NCI-H526 treated with DMSO at 0.1 percent for 48 hours (cell line): ENCODE measurements at places on chromosomes 7 and 10.

- no peak for DNase-seq
Measured at GRCh38 chr10:131650169-131650705, 250.6 kb upstream of the PPP2R2D start.

- no peak for DNase-seq
Measured at GRCh38 chr7:45189151-45189970, 31.8 kb downstream of the RAMP3 start.

GRCh38 chr10:70272925-70273316 lies 10.9 kb downstream of the NPFFR1 start:
- no peak for DNase-seq

GRCh38 chr10:31920538-31920937 lies 8.1 kb downstream of the ARHGAP12 start:
- DNase-seq, result no peak

GRCh38 chr10:65940816-65941662 lies 984.8 kb upstream of the LRRTM3 start:
- no peak for DNase-seq

GRCh38 chr10:29256586-29256985 lies 32.3 kb upstream of the LYZL1 start:
- no peak for DNase-seq

GRCh38 chr7:143258831-143259230 lies 4.4 kb upstream of the GSTK1 start:
- DNase-seq, result no peak

DNA sequence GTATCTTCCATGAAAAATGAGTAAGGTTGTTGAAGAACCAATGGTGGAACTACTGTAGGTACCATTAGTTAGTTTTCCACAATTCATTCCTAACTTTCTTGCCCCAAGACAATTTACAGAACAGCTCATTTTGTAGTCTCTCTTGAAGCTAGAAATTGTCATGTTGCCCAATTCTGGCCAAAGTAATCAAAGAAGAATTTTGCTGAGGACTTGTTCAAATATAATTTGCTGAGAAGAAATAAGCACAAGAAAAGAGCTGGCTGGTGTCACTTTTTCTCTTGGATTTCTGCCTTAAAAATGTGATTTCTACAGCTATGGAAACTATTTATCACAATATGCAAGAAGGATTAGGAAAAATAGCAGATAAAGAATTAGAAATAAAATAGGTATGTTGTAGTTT lies 199.2 kb upstream of the SEMA3A start:
- no peak for DNase-seq

GRCh38 chr7:117672453-117672852 lies 192.6 kb downstream of the CFTR start:
- DNase-seq, result no peak

DNA sequence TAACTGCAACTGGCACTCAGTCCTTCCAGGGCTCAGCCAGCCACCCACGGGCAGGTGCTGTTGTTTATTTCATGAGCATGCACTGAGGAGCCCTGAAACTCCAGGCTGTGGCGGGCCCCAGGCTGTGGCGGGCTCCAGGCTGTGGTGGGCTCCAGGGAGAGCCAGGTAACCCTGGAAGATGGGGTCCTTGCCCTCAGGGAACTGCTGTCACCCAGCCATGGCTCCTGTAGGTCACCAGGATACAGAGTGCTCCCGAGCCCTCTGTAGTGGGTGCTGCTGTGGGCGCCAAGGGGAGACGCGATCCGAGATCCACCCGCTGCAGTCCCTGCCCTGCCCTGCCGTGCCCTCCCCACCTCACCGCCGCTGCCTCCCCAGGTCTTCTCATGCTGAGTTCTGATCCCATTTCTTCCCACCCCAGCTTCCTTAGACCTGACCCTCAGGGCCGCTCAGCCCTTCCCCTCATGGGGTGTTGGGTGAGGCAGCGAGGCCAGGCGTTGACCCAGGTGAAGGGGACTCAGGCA lies 29.6 kb downstream of the LRRC27 start:
- DNase-seq, result no peak

- peak; percentile 94 for DNase-seq
Measured at GRCh38 chr7:27533652-27534081, 129.0 kb downstream of the HIBADH start.

DNA sequence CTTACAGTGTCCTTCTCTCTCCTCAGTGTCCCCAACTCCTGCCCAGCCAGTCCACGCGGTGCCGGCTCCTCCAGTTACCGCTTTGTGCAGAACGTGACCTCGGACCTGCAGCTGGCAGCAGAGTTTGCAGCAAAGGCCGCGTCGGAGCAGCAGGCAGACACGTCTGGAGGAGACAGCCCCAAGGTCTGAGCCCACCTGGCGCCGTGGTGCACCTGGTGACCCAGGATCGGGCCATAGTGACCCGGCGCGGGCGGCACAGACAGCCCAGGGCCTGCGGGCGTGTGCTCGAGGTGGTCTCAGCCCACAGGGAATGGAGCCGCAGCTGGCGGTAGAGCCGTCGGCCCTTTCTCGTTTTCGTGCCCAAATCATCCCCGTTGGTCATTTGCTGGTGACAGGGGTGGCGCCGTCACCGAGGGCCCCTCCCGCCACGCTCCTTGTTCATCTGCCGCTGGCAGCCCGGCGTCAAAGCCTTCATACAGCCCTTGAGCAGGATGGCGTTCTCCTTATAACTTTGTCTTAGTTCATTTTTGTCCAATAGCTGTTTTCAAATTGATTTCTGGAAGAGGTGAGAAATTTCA lies 20.9 kb upstream of the AP5Z1 start:
- no peak for DNase-seq

DNA sequence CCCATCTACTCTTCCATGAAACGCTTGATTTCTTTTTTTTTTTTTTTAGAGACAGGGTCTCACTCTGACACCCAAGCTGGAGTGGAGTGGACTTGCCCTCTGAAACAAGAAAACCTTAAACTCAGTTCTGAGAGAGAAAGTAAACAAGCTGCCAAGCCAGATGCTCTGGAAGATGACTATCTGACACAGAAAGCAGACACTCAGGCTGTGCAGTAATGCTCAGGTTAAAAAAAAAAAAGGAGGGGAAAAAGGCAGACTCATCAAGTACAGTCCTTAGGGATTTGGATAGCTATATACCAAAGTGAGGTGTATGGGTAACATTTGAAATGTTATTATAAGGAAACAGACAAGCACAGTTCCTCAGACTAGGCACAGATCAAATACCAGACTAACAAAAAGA lies 80.5 kb downstream of the IDE start:
- DNase-seq, result no peak

DNA sequence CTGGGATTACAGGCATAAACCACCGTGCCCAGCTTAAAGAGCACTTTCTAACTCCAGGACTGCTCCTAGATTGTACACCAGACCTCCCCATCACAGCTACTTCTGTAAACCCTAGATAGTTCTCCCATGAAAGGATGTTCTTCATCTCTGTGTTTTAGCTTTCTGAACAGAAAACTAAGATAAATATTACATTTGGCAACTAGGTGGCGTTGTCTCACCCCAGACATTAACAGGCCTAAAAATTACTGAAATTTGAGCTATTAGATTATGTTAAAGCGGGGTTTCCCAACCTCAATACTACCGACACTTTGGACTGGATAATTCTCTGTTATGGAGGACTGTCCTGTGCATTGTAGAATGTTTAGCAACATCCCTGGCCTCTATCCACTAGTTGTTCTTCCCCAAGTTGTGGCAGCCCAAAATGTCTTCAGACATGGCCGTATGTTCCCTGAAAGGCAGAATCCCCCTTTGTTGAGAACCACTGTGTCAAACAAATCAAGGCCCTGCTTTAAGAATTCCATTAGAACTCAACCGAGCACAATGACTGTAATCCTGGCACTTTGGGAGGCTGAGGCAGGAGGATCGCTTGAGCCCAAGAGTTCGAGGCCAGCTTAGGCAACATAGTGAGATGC lies 19.1 kb downstream of the ATOH7 start:
- no peak for DNase-seq

GRCh38 chr7:153430931-153431330 lies 621.3 kb upstream of the DPP6 start:
- DNase-seq, result peak; percentile 4
